ENCODE measurements at places on chromosomes 7 and 10.

DNA sequence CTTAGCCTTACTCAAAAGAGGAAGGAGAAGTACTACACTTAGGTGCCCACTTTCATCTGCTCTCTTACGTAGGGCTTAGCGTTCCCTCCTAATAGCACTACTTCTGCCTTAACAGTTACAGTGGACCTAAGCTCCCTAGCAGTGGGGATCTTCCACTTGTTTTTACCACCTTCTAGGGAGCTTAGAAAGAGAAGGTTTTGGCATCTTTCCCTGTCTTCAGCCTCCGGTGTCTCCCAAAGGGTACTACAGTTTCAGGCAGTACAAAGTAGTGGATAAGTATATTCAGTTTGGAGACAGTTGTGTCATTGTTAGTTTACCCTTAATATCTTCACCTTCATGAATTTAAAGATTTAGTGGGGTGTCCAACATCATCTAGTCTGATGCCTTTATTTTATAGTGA is 14.6 kb downstream of the CHRM2 start:
- DNase-seq, result no peak

DNA sequence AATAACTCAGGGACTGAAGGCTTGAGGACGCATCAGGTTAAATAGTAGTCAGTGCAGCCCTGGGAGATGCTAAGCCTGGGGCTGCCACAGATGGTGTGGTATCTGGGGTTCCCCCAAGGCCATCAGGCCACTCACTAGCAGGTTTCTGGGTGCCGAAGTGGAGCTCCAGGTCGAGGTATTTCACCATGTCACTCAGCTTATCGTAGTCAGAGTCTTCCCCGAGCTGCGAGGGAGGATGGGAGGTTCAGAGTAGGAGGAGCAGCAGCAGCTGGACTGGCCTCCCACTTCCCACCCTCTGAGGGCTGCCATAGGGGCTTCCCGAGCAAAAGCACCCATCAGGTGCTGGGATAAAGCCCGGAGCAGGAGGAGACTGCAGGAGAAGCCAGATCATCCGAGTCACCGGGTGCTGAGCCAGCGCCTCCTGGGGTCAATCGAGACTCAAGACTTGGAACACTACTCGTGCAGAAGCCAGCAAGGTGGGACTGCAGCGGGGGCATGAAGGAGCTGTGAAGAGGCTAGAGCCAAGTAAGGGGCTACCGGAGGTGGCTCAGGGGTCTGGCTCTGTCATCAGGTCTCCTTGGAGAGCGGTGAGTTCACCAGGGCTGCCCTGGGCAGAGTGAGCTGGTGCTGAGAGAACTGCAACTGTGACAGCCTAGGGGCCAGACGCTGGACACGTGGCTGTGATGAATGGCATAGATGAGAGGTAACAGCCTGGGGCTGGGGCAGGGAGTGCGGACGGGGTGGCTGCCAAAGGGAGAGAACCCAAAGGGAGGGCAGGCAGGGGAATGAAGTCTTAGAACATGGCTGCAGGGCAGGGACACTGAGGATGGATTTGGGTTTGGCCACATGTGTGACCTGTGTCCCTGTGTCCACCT is 45.3 kb downstream of the GRID2IP start:
- no peak for DNase-seq

- DNase-seq, result no peak
These were observed 87.4 kb downstream of the LRRC4 start for GRCh38 chr7:127943541-127944521.

DNA sequence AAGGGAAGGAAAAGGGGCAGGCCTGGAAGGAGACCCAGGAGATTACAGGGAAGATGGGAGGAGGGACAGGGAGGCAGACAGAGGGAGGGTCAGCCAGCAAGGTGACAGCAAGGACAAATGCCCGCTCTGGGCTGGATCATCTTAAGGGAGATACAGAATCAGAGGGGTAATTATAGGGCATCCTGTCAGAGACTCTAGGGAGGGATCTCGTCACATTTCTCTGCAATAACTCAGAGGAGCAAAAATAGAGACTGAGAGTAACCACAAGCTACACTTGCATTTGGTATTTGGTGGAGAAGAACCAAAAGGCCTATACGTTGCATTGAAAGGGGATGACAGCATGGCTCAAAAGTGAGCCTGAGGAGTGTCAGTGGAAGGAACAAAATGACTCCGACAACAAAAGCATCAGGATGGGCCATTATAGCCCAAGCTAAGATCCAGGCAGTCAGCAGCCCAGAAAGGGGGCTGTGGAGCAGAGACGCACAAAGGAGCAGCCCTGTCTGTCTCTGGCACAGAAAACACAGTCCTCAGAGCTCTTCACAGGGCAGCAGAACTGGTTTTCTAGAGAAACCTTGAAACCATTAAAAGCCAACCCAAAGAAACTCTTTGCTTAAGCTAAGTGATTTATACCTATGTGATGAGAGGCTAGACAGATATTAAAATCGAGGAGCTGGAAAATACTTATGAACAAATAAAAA is 430.2 kb upstream of the VSTM2A start:
- no peak for DNase-seq

DNA sequence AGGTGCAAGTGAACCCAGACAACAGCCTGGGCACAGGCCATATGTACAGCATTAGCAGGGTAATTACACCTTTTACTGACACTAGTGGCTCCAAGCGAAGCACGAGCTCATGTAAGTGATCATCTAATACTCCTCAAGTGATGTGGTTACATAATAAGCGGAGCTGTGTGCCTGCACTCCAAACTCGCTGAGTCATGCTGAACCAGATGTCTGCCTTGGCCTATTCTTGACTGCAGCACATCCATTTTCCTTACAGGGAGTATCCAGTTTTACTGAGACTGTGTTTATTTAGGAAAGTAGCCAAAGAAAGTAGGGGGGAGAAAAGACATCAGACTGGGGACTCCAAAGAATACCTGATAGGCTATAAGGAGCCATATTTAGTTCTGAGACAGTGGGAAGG is 90.1 kb downstream of the GRM3 start:
- DNase-seq, result no peak

DNA sequence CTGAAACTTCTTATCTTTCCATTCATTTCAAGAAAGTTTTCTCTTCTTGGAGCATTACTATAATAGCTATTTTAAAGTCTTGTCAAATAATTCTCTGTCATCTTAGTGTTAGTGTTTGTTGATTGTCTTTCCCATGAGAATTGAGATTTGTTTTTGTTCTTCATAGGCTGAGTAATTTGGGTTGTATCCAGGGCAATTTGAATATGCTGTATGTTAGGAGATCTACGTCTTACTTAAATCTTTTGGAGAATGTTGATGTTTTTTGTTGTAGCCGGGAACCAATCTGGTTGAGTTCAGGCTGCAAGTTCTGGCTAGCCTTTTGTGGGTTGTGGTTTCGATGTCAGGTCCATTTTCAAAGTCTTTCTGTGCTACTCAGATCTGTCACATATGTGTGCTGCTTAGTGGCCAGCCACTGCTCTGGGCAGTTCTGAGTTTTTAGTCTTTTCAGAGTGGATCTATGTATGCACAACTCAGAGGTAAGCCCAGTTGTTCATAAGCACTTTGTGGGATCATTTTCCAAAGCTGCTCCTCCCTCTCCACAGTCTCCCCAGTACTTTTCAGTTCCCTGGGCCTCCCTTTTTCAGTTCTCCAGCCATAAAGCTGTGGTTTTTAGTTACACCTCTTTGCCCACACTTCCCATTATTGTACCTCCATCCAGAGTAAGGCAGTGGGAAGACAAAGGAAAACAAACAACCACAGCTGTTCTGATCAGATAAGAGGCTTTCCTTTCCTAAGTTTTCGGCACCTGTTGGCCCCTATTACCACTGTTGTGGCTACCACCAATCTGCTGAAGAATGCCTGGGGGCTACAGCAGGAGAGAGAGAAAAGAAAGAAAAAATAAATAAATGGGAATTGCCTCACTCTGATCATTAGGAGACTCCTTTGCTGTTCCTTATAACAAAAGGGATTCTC is 4.7 kb upstream of the CCNJ start:
- no peak for DNase-seq

DNA sequence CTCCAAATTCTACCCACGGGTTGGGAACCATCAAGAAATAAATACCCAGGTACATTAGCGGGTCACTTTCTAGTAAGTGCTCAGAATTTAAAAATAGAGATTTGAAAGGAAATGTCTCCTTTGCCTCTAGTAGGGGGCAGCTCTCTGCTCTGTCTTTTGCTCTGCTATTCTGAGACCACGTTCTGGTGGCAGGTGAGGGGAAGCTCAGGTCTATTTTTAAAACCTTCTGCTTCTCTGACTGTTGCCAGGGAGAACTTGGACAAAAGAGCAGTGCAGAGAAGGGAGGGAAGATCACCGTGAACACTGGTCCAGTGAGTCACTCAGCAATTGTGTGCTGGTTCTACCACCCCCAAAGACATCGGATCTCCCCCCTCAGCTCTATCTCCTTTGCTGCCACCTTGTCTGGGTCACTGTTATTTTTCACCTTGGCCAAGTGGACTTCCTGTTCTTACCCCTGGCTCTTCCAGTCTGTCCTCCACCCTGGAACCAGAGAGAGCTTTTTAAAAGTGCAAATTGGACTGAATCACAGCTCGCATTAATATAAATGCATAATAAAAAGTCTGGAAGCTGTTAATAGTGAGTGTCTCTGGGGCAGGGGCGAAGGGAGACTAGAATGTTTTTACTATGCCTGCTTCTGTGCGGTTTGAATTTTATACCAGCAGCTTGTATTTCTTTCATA is 72.4 kb upstream of the LOXL4 start:
- no peak for DNase-seq

- DNase-seq, result no peak
These were observed 66.4 kb downstream of the CDH23 start for GRCh38 chr10:71463111-71463510.

DNA sequence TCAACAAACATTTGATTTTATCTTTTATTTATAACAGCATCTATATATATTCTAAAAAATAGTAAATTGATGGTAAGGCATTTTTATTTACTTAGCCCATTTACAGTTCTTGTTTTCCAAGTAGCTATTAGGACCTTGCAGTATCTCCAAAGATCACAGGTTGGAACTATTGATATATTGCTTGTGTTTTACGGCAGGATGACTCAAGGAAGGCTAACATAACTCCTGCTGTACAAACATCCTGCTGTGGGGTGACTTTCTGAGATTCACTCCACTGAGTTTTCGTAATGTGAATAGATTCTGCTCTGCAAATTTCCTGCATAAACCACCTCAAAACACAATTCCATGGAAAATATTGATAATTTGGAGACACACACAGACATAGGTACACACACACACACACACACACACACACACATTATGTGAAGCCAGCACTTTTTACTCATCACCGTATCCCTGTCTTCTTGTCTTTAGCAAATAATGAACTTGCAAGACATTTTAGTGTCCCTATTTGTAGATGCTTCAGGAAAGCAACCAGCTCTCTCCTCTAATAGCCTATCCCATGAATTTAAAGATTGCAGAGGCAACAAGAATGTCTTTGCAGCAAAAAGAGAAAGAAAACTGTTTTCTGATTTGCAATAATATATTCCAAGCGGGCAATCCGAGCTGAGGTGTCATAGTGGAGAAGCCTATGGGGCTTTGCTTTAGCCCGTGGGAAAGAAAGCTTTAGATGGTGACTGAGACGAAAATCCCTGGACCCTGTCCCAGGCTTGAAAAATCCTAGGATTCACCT is 722 bp downstream of the AGR2 start:
- DNase-seq, result no peak

- no peak for DNase-seq
These were observed 16.2 kb upstream of the ZNF488 start for GRCh38 chr10:47400251-47400650.

GRCh38 chr7:28479507-28479947 is 67.2 kb downstream of the CREB5 start:
- DNase-seq, result no peak

DNA sequence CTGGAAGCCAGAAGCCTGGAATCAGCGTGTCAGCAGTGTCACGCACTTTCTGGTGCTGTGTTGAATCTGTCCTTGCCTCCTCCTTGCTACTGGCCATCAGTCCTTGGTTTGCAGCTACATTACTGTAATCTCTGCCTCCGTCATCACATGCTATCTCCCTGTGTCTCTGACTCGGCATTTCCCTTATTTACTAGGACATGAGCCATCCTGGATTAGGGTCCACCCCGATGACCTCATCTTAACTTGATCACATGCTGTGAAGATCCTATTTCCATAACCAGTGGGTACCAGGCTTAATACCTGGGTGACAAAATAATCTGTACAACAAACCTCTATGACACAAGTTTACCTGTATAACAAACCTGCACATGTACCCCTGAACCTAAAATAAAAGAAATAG is 518.0 kb upstream of the KLF6 start:
- DNase-seq, result no peak

GRCh38 chr7:88243345-88243909 is 23.6 kb upstream of the SRI start:
- DNase-seq, result no peak

GRCh38 chr7:140317597-140317996 is 80.7 kb downstream of the SLC37A3 start:
- no peak for DNase-seq

DNA sequence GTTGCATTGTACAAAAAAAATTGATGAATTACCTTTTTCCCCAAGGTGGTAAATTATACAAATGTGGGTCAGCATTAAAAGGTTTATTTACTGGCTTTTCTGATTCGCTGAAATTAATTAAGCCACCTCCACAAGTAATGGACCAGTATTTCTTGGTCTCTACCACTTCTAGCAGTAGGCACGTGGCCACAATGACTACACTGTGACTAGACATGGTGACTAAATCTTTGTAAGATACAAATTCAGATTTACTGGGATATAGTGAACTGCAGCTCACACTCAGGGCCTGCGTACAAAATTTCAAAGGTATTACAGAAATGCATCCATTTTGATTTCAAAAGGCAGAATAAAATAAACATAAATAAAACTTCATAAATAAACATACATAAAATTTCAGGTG is 10.9 kb downstream of the HPSE2 start:
- no peak for DNase-seq

DNA sequence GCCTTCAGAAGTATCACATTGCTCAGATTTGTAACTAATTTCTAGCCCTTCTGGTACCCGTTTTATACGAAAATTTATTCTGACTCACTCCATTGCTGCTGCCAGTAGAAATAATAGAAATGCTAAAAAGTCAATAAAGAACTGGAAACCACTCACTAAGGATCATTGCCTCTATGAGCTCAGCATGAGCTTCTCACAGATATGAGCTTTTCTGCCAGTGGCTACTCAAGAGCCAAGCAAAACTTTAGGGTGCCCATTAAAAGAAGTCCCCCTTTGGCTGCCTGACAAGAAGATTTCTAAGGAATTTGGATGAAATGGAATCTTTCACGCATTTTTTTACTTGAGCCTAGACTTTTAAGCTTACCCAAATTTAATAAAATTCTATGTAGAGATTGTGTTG is 52.5 kb downstream of the GPR37 start:
- no peak for DNase-seq

GRCh38 chr10:128612631-128613030 is 486.4 kb upstream of the MKI67 start:
- DNase-seq, result no peak

- no peak for DNase-seq
These were observed 25.4 kb upstream of the CRHR2 start for GRCh38 chr7:30707391-30708357.

DNA sequence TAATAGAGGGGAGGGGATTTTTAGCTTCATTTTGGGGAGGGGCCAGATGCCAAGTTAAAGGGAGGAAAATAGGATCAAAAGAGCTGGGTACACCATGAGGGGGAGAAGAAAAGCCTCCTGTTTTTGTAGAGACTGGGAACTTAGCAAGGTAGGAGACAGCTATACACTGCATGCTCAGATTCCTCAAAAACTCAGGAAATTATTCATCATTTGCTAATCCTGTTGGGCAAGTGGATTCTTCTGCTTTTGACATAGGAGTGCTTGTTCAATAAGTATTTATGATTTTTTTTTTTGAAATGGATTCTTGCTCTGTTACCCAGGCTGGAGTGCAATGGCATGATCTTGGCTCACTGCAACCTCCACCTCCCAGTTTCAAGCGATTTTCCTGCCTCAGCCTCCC is 73.4 kb downstream of the LYZL2 start:
- DNase-seq, result no peak

- no peak for DNase-seq
These were observed 73.5 kb downstream of the GRB10 start for GRCh38 chr7:50709151-50709550.
